Right cardiac atrium (tissue), 5 donors: ENCODE measurements at places on chromosomes 12 and 14. TPM values are rescaled to one million over a fixed set of nuclear protein-coding genes. Genes with fewer than 3 reads are reported as not detected.

PMEL gene
- 1.3 TPM for total RNA-seq

AGAP2 gene
- total RNA-seq, result 0.91 TPM

RNASE1 gene
- total RNA-seq, result 280 TPM

RD3L gene
- 32.1 TPM for total RNA-seq

GLIPR1L1 gene
- total RNA-seq, result not detected

GYS2 gene
- total RNA-seq, result not detected

VEZT gene
- 78.6 TPM for total RNA-seq

NTF3 gene
- 1.9 TPM for total RNA-seq

IAPP gene
- total RNA-seq, result not detected
